Kidney epithelial cell (primary cell): ENCODE measurements at places on chromosomes 5 and 9. TPM values are rescaled to one million over a fixed set of nuclear protein-coding genes. Genes with fewer than 3 reads are reported as not detected.

DNA sequence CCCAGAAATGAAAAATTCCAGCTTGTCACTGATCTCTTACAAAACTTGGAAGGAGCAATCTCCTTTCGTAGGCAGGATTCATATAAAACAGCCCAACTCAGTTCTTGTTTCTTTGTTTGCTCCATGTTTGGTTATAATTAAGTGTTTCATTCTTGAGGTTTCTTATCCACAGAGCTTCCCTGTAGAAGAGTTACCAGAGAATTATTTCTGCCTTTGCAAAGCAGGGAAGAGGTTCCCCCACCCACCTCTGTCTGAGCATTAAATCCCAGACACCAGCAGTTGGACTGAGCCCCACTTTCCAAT lies 34.1 kb upstream of the RAI14 start:
- no peak for DNase-seq

DNA sequence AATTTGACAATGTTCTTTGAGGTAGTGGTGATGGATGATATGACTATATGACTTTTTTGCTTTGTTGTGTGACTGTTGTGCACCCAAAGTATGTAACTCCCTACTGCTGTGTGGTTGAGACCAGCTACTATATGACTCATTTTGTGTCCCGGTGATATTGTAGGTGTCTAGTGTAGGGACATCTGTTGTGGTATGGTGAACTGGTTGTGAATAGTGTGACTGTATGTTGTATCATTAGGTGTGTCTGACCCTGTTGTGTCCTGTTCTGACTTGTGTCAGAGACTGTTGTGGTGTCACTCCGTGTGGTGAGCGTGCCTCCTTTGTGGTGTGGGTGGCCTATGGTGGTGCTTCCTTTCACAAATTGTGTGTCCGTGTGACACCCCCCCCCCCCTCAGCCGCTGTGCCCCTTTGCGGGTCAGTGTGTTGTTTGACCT lies 11.2 kb upstream of the CXXC5 start:
- no peak for DNase-seq

DNA sequence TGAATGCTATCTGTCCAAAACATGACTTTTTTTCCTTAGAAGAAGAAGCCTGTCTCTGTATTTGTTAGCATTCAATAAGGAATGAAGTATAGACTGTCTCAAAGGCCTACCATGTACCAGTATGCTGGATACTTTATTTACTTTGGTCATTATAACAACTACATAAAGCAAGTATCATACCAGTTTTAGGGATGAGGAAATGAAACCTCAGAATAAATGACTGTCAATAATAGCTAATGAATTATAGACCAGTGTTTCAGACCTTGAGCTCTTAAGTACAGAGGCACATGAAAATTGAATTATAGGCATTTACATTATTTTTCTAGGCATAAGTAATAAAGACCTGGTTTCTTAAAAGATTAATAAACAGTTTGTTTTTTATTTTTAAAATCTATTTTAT lies 166.4 kb upstream of the TLX3 start:
- no peak for DNase-seq

- DNase-seq, result no peak
These were observed 70.8 kb downstream of the FBXO38 start for GRCh38 chr5:148454576-148454975.

GRCh38 chr5:127943061-127943371 lies 140.6 kb upstream of the SLC12A2 start:
- DNase-seq, result no peak

PCDHB1 gene
- total RNA-seq, result under 0.01 TPM in 1 of 2 replicates, not detected in the other

RNF183 gene
- not detected in 2 replicates for total RNA-seq

DNA sequence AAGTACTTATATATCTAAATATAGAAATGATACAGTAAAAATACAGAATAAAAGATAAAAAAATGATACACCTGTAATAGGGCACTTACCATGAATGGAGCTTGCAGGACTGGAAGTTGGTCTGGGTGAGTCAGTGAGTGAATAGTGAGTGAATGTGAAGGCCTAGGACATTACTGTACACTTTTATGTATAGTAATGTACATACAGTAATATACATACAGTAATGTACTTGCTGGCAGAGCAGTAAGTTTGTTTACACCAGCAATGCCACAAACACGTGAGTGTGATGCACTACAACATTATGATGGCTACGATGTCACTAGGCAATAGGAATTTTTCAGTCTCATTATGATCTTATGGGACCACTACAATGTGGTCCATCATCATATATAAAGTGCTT lies 34.2 kb downstream of the SUSD1 start:
- no peak for DNase-seq

DNLZ gene
- 24.3 and 27.5 TPM in 2 replicates for total RNA-seq

GRCh38 chr9:78213712-78214111 lies 22.2 kb upstream of the CEP78 start:
- DNase-seq, result peak; percentile 23

DNA sequence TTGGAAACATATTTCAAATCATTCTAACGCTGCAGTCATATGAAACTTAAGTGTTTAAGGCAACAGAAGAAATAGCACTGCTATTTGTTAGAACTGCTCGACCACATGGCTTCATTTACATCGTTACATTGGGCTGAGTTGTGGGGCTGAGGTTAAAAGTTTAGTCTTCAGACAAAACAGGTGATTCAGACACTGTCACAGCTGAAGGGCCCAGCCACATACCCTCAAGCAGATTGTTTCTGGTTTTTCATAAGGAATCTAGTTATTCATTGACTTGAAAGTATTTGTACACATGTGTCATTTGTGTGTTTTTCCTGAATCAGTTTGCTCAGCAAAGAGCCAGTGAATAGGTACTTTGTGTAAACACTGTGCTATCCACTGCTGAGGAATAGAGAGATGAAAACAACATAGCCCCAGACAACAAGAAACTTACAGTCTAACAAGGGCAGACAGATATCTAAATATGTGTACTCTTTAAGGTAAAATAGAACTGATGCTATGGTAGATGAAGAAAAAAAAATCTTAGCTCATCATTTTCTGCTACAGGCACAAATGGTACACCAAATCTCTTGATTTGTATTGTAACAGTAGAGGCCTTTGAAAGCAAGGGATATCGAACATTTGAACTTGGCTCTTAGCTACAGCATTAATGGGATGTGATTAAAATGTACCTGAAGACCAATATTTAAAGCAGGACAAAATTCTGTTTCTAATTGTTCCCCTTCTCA lies 357.6 kb upstream of the RPS23 start:
- DNase-seq, result peak; percentile 97

GRCh38 chr5:85170183-85170582 lies 785.5 kb upstream of the EDIL3 start:
- no peak for DNase-seq

DCAF12 gene
- total RNA-seq, result 39.9 and 46.3 TPM in 2 replicates

GRCh38 chr9:2704504-2704903 lies 12.8 kb upstream of the KCNV2 start:
- no peak for DNase-seq

DNA sequence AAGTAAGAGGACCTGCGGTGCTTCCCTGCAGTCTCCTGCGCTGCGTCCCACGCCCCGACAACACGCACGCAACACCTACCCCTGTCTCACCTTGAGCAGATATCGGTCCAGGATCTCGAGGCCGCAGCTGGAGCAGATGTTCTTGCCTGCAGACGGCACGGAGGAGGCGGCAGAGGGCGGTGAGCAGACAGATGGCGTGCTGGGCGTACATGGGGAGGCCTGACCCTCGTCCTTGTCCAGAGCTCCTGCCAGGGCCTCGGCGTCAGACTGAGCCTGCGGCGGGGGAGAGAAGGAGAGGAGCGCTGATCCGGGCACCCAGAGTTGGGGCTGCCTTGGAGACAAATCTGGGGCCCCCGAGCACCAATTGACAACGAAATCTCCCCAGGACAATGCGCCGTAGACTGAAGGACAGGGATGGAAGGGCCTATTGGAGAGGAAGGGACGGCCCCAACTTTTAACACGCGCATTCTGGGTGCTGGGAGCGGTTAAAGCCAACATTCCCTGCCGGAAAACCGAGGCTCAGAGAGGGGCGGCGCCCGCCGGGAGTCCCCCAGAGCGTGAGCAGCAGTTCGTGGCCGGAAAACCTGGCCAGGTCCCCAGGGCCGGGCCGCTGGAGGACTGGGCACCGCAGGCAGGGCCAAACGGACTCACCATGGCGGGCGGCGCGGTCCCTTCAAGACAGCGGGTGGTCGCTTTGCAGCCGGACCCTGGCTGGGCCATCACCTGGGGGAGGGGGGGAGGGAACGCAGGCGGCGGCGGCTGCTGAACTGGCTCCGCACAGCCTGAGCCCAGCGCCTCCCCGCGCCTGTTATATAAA lies 1.8 kb downstream of the LHX6 start:
- no peak for DNase-seq

- DNase-seq, result no peak
These were observed 103.2 kb downstream of the MED27 start for GRCh38 chr9:131976157-131977108.

- DNase-seq, result no peak
These were observed 229.1 kb downstream of the SEC61B start for GRCh38 chr9:99451112-99451606.

DNA sequence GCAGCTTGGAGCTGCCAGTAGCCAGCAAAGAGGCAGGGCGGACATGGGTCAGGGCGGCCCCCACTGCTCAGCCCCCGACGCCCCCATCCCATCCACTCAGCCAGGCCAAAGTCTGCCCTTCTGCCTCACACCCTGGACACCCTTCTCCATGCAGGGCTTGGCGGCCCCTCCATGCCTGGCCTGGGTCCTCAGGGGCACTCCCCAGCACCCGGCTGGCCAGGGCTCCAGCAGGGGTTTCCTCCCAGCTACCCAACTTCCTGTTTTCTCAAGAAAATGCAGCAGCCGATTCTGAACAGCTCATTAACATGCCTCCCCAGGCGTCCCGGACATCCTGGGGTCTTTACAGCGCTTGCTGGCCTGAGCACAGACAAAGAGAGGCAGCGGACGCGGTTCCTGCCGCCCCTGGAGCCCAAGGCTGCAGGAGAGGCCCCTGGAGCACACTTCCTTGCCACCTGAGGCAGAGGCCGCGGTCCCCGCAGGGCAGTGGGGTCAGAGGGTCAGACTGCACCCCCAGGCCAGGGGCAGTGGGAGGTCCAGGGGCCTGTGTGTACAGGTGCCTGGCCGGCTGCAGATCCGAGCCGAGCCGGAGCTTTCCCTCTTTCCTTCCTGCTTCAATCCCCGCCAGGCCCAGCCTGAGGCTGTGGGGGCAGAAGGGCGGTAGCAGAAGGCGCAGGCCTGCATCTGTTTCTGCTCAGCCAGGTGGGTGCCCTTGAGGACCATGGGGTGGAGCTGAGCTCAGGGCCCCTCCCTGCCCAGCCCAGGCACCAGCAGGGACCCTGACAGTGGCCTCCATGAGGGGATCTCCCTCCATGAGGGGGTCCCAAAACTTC lies 18.7 kb upstream of the NRARP start:
- no peak for DNase-seq

CYLC2 gene
- not detected in 2 replicates for total RNA-seq

GRCh38 chr5:12019306-12019705 lies 115.1 kb upstream of the CTNND2 start:
- no peak for DNase-seq

DNA sequence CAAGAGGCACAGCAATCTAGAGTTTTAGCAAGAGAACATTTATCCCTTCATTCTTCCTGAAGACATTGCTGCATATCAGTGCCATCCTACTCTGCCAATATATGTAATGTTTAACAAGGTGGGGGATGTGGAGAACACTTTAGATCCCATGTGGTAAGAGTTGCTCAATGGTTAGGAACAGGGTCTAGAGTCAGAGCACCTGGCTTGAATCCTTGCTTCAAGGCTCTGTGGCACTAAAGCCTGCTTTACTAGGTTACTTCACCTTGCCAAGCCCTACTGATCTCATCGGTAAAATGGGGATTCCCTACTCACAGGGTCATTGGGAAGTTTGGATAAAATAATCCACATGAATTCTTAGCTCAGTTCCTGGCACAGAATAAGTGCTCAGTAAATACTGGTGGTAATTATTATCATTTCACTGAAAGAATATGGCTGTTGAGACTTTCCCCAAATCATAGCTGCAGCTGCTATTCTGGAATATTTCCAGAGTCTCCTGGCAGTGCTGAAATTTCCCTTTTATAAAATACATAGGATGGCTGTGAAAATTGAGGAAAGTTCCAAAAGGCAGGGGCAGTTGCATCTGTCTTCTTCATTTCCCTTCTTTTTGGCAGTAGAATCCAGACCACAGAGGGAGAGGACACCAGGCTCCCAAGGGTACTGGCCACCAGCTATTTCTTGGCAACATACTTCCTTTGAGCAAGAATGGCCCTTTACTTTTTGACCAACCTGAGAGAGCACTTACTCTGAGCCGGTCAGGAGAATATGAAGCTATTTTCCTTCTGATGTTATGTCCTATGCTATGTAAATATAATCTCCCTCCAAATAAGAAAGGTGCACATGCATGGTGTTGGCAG lies 142.8 kb downstream of the PALM2AKAP2 start:
- no peak for DNase-seq

ICE1 gene
- 28.6 and 30.5 TPM in 2 replicates for total RNA-seq

GRCh38 chr9:71793386-71794105 lies 25.2 kb upstream of the CEMIP2 start:
- DNase-seq, result peak; percentile 71

DNA sequence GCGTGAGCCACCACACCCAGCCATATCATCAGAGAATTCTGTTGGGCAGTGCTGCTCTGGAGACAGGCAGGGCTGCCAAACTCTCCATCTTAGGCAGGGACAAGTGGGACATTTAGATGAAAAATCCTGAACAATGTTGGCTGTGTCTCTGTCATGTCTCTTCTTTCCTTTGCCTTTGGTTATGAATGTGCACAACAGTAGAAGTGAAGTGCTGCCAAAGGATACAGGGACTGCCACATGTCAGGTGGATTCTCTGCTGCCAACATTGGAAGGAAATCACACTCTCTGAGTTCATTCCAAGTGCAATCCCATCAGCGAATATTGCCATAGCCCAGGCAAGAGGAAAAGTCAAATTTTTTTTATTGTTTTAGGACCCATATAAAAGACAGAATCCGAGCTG lies 348.8 kb downstream of the TRPM3 start:
- no peak for DNase-seq

GPR150 gene
- 0.25 TPM in 1 of 2 replicates, not detected in the other for total RNA-seq

DNA sequence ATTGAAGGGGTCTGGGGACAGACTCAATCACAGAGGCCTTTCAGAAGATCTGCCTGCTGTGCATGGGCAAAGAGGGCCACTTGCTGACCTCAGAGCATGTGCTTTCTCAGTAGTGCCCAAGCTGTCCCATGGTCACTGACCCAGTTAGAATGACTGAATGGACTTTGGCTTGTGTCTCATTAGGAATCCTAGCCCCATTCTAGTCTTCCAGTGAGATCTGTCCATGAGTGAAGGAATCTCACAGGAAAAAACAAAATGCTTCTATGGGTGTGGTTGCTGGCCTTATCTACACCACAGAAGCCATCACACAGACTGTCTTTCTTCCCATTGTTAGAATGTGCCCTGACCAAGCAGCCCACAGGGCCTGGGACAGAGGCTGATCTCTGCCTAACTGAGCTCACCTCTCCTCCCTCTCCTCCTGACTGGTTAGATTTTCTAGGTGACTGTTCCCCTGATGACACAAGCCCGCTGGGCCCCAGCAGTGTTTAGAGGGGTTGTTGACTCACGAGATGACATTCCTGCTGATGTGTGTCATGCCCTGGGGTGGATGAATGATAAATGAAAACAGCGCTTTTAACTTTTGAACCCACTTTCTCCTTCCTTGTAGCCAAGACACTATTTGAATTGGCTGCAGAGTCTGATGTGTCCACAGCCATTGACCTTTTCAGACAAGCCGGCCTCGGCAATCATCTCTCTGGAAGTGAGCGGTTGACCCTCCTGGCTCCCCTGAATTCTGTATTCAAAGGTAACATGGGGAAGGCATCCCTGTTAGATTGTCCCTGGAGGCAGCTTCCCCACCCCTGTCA lies 24.8 kb downstream of the TGFBI start:
- DNase-seq, result peak; percentile 92

ANKRA2 gene
- 11.2 and 15.3 TPM in 2 replicates for total RNA-seq

KIF4B gene
- not detected in 2 replicates for total RNA-seq

TGFBI gene
- total RNA-seq, result 443 and 453 TPM in 2 replicates
